HFFc6 (cell line): ENCODE measurements at places on chromosomes 12 and 14. TPM values are rescaled to one million over a fixed set of nuclear protein-coding genes. Genes with fewer than 3 reads are reported as not detected.

GPR132 gene
- not detected in 2 replicates for total RNA-seq

BMP4 gene
- total RNA-seq = 4.0 to 15.2 TPM (median 10.3 TPM) in 3 replicates

PSEN1 gene
- 34.5 to 46.2 TPM (median 38.7 TPM) in 3 replicates for total RNA-seq

PLCZ1 gene
- not detected in 3 replicates for total RNA-seq

GPR84 gene
- not detected in 3 replicates for total RNA-seq

STYK1 gene
- total RNA-seq = 1.5 to 2.0 TPM (median 1.5 TPM) in 3 replicates

GARIN6 gene
- total RNA-seq = not detected in 3 replicates

NINJ2 gene
- not detected in 3 replicates for total RNA-seq

KRT83 gene
- total RNA-seq = not detected in 3 replicates

RBP5 gene
- total RNA-seq = not detected in 3 replicates

SLCO1B1 gene
- total RNA-seq = not detected in 3 replicates

ANKS1B gene
- 0.39 to 0.40 TPM in 2 of 3 replicates, not detected in the other for total RNA-seq

RNASE7 gene
- total RNA-seq = not detected in 3 replicates

OTOGL gene
- total RNA-seq = 0.08 to 0.23 TPM (median 0.12 TPM) in 3 replicates

NYNRIN gene
- total RNA-seq = 3.6 to 6.1 TPM (median 4.2 TPM) in 3 replicates

SSPN gene
- total RNA-seq = 10.5 to 15.6 TPM (median 11.5 TPM) in 3 replicates

- peak overlapping the region; percentile 67 for H3K4me3 ChIP-seq
- H3K4me1 ChIP-seq = peaks cover 21% of the 10 kb centered on the region
- H3K36me3 ChIP-seq = no peaks in the 10 kb centered on the region
- H3K27ac ChIP-seq = peak overlapping the region; percentile 84
- DNase-seq = peak; percentile 47
- no peaks in the 10 kb centered on the region; the same call in 1 of the 2 replicates for H3K27me3 ChIP-seq
Measured at GRCh38 chr14:39232554-39233415, 930 bp upstream of the MIA2 start.

DNA sequence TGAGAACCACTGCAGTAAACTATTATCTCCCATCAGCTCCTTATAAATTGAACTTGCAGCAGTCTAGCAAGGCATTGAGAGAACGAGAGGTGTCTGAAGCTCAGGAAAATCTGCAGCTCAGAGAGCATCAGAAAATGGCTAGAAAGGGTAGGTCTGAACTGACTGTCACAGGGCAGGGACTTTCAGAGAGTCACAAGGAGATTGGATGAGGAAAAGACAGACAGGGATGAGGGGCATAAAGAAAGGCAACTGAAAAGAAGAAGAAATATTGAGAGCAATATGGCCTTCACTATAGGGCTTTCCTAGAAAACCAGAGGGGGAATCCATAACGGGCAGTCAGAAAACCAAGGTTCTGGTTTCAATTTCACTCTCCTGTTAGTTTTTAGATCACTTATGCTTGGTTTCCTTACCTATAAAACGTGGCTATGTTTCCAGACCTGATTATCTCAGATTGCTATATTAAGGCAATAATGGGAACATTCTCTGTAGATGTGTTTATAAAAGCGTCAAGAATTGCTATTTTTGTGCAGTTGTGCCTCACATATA, 40.9 kb downstream of the PDE6H start:
- H3K36me3 ChIP-seq = no peaks in the 10 kb centered on the region
- no peaks in the 10 kb centered on the region; the same call in none of the 2 replicates for H3K27me3 ChIP-seq
- H3K27ac ChIP-seq = no peak overlapping the region
- H3K4me3 ChIP-seq = no peak overlapping the region

DNA sequence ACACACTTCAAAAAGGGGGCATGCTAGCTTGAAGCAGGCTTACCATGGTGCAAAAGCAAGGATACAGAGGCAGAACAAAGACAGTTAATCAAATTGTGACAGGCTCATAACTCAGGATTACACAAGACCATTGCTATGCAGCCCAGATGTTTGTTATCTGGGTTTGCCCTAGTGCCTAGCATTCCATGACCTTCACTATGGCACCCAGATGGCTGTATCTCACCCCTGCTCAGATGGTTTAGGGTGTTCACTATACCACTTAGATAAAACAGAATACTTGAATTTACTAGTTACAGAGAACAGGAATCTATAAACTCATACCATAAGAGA, 56.2 kb downstream of the SDR9C7 start:
- H3K27me3 ChIP-seq = peaks cover 15% of the 10 kb centered on the region
- H3K36me3 ChIP-seq = no peaks in the 10 kb centered on the region
- peaks cover 17% of the 10 kb centered on the region for H3K4me1 ChIP-seq
- DNase-seq = no peak

GRCh38 chr14:76782115-76782884, 21.0 kb downstream of the VASH1 start:
- H3K4me3 ChIP-seq = no peak overlapping the region
- DNase-seq = no peak
- H3K27ac ChIP-seq = no peak overlapping the region
- no peaks in the 10 kb centered on the region; the same call in 1 of the 2 replicates for H3K27me3 ChIP-seq

DNA sequence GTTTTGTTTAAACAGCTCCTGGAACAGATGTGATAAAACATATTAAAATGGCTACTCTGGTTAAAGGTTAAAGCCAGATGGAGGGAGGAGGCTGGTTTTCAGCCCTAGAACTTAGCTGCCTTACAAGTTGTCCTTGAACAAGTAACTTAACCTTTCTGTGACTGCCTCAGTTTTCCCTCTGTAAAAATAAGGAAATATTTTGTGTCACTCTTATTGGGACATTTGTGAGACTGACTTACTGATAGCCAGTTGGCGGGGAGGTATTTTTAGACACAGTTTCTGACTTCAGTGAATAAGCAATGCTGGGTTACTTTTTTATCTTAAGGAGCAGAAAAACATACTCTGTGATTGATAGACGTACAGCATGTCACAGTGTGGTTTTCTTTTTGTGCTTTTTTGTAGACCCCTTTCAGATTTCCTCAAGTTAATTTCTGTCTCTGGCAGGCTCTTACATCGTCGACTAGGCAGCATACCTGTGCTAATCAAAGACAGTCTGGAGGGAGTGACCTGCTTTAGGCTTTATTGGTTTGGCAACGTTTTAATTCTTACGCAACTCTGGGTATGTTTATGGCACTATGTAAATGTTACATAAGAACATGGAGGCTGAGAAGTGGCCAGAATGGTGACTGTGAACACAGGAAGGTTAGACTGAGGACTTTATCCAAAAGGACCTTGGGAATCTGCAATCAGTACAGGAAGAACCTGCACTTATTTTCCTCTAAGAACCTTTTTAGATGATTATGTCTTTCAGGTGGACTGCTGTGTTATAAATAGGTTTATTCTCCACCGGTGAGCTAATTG, 3.3 kb downstream of the ACVR1B start:
- no peak overlapping the region for H3K27ac ChIP-seq
- H3K36me3 ChIP-seq = no peaks in the 10 kb centered on the region; the same call in 1 of the 2 replicates
- H3K27me3 ChIP-seq = peaks cover 3% of the 10 kb centered on the region; the same call in 1 of the 2 replicates
- no peak for DNase-seq
- peaks cover 51% of the 10 kb centered on the region for H3K4me1 ChIP-seq

DNA sequence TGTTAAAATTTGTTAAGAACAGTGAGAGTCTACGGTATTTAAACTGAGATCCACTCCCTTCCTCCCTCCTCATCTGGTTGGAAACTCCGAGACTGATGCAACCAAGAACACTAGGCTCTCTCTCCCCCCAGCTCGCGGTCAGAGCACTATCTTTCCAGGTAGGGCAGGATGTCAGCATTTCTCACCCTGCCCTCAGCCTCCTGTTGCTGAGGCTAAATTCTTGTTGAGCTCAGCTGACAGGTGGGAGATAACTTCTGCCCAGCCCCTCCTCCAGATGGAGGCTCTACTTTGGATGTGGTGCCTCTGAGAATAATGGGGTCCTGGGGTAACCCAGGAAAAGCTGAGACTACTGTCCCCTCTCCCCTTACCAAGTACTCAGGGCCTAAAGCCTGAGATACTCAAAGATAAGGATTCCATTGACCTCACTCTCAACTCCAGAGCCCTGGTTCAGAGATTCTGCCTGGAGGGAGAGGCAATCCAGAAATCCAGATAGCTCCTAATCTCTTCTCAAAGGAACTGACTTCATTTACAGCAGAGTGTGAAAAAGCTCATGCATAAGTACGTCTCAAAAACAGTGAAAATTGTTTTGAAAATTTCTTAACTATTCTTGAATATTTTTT, 110.1 kb downstream of the EML5 start:
- H3K27me3 ChIP-seq = no peaks in the 10 kb centered on the region
- peaks cover 20% of the 10 kb centered on the region for H3K36me3 ChIP-seq
- H3K4me1 ChIP-seq = no peaks in the 10 kb centered on the region; the same call in 1 of the 2 replicates
- no peak for DNase-seq

- no peak overlapping the region for H3K4me3 ChIP-seq
- H3K36me3 ChIP-seq = no peaks in the 10 kb centered on the region; the same call in 1 of the 2 replicates
- no peaks in the 10 kb centered on the region for H3K27me3 ChIP-seq
- peaks cover 30% of the 10 kb centered on the region for H3K4me1 ChIP-seq
- DNase-seq = no peak
Measured at GRCh38 chr12:4653257-4653656, 4.3 kb downstream of the NDUFA9 start.

GRCh38 chr14:70203686-70204085, 14.9 kb upstream of the SLC8A3 start:
- H3K27ac ChIP-seq = no peak overlapping the region
- no peaks in the 10 kb centered on the region for H3K27me3 ChIP-seq
- H3K4me1 ChIP-seq = no peaks in the 10 kb centered on the region
- DNase-seq = no peak
- H3K36me3 ChIP-seq = no peaks in the 10 kb centered on the region; the same call in 1 of the 2 replicates

DNA sequence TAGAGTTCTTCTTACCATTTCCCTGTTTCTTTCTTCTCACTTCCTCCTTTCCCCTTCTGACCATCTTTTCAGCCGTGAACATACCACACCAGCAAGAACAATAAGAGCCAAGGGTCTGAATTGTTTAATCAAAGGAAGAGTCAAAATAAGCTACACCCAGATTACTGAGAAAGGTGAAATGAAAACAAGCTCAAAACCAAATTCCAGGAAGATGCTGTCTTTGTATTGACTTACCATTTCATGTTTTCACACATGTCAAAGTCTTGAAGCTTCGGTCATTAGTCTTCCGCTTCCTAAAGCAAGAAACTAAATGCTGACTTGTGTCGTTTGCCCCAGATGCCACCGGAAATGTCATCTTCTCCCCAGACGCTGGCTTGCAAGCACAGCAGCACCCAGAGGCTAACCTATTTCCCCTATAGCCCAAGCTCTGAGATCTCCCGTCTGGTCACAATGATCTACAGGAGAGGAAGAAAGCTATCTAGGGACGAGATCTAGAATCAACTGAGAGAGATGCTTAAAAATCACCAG, 136.5 kb upstream of the AMIGO2 start:
- no peak overlapping the region for H3K4me3 ChIP-seq
- H3K36me3 ChIP-seq = peaks cover 10% of the 10 kb centered on the region
- peaks cover 54% of the 10 kb centered on the region for H3K4me1 ChIP-seq

GRCh38 chr12:113906411-113907200, 59.5 kb downstream of the RBM19 start:
- H3K27me3 ChIP-seq = peaks cover 1% of the 10 kb centered on the region
- H3K27ac ChIP-seq = no peak overlapping the region
- H3K4me1 ChIP-seq = peaks cover 21% of the 10 kb centered on the region
- peaks cover 36% of the 10 kb centered on the region for H3K36me3 ChIP-seq

DNA sequence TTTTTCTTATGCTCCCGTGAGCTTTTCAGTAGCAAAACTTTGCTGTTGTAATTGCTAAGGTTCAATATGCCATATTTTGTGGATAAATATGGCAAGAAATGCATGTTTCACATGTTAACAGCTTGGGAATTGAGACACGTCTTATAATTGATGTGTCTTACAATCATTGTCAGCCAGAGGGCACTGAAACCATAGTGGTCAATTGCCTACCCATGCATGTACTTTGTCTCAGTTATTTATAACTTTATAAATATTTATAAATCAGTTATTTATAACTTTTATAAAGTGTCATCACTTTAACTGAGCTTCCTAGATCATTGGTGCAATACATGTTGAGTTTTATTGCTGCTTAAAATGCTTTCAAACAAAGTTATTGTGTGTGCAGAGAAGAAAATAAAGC, 82.0 kb downstream of the CATSPERB start:
- no peaks in the 10 kb centered on the region for H3K36me3 ChIP-seq
- no peak overlapping the region for H3K27ac ChIP-seq
- peak; percentile 12 for DNase-seq
- no peaks in the 10 kb centered on the region for H3K4me1 ChIP-seq
- no peak overlapping the region for H3K4me3 ChIP-seq

- H3K4me1 ChIP-seq = peaks cover 12% of the 10 kb centered on the region
- no peak overlapping the region for H3K4me3 ChIP-seq
- no peak for DNase-seq
- peaks cover 11% of the 10 kb centered on the region for H3K36me3 ChIP-seq
Measured at GRCh38 chr14:58313699-58314098, 15.3 kb downstream of the ARID4A start.

- no peaks in the 10 kb centered on the region for H3K36me3 ChIP-seq
- no peak overlapping the region for H3K4me3 ChIP-seq
- H3K27me3 ChIP-seq = peaks cover 33% of the 10 kb centered on the region
- no peaks in the 10 kb centered on the region for H3K4me1 ChIP-seq
Measured at GRCh38 chr14:90511795-90512328, 115.0 kb downstream of the CALM1 start.

DNA sequence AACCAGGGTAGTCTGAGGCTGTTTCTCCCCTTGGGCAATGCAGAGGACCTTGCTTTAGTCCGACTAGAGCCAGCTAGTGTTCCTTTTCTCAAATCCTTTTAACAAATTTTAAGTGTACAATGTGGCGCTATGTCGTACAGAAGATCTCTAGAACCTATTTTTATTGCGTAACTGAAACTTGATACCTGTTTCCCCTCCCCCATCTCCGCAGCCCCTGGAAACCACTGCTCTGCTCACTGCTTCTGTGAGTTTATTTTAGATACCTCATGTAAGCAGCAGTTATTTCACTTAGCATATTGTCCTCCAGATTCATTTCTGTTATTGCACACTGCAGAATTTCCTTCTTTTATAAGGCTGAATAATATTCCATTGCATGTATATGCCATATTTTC, 1092.3 kb downstream of the AACS start:
- no peak overlapping the region for H3K4me3 ChIP-seq
- H3K36me3 ChIP-seq = no peaks in the 10 kb centered on the region
- no peak overlapping the region for H3K27ac ChIP-seq
- no peaks in the 10 kb centered on the region for H3K4me1 ChIP-seq
- DNase-seq = no peak

DNA sequence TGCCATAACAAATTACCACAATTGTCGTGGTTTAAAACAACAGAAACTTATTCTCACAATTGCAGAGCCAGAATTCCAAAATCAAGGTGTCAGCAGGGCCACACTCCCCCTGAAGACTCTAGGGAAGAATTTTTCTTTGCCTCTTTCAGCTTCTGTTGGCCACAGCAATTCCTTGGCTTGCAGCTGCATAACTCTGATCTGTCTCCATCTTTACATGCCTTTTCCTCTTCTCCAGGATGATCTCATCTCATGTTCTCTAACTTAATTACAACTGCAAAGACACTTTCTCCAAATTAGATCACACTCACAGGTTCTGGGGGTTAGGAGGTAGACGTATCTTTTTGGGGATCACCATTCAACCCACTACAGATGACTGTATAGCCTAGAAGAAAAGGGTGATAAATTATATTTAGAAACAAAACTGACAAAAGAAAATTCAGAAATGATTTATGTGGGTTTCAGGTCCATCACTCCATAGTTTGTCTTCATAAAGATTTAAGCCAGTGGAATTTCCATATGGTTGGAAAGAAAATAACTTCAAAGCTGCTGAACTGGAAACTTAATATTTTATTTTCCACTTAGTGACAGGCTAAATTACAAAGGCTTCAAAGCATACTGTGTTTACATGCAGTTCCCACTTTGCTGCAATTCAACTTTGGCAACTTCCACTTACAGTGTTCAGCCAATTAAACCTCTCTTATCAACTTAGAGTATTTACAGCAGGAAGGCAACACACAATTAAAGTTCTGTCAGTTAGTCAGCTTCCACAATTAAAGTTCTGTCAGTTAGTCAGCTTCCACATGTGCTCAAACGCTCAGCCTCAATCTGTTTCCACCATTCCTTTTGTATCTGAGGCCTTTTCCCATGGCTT, 213.3 kb downstream of the EPS8 start:
- H3K27ac ChIP-seq = no peak overlapping the region
- H3K4me1 ChIP-seq = peaks cover 16% of the 10 kb centered on the region
- peaks cover 5% of the 10 kb centered on the region for H3K27me3 ChIP-seq
- H3K36me3 ChIP-seq = no peaks in the 10 kb centered on the region
